CD4-positive, alpha-beta T cell treated with Interleukin-17A for 1 hour (primary cell): ENCODE measurements at places on chromosomes 3 and 15.

DNA sequence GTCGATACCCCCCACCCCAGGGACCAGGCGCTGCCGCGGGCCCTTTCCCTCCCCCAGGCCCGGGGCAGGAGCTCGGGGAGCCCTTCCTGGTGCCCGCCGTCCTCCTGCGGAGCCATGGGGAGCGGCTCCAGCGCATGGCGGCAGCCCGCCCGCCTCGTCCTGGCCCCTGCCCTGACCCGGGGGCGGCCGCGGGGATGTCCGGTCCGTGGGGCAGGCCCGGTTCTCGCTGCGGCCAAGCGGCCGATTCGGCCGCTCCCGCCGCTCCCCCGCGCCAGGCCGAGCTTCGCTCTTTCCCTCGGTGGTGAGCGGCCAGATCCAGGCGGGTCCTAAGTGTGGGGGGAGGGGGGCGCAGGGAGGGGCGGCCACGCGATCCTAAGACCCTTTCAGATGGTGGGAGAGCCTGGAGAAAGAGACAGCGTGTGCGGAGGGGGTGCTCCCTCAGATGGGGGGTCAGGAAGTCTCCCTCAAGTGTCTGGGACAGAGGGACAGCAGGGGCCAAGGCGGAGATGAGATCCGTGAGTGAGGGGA, 1.3 kb downstream of the NEIL1 start:
- DNase-seq, result no peak

DNA sequence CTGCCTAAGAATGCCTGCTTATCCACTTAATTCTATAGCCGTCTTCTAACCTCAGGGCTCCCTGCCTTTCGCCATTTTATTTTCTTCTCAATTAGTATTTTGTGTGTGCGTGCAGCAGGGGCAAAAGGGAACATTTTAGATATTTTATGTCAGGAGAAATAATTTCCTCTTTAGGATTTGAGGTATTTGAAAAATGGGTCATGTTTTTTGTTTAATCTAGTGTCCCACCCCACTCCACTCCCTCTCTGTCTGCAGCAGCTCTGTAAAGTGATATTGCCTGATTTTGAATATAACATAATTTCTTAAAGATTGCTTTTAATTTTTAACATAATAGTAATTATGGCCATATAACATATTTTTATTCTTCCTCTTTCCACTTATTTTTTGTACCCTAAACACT, 593.2 kb upstream of the DPPA4 start:
- DNase-seq, result no peak

DNA sequence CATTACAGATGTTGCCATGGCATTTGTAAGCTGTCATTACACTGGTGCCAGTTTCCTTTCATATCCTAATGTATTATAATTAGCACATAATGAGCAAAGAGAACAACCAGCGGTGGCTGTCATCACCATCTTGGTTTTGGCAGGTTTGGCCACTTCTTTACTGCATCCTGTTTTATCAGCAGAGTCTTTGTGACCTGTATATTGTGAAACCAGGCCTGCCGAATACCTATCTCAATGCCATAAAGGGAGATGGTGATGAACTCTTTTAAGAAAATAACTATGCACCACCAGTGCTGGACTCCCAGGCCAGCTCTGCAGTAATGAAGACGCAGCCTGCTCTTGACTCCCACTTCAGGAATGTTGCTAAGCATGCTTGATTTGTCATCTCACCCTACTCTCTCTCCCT, 458.1 kb upstream of the NR2F2 start:
- no peak for DNase-seq

DNA sequence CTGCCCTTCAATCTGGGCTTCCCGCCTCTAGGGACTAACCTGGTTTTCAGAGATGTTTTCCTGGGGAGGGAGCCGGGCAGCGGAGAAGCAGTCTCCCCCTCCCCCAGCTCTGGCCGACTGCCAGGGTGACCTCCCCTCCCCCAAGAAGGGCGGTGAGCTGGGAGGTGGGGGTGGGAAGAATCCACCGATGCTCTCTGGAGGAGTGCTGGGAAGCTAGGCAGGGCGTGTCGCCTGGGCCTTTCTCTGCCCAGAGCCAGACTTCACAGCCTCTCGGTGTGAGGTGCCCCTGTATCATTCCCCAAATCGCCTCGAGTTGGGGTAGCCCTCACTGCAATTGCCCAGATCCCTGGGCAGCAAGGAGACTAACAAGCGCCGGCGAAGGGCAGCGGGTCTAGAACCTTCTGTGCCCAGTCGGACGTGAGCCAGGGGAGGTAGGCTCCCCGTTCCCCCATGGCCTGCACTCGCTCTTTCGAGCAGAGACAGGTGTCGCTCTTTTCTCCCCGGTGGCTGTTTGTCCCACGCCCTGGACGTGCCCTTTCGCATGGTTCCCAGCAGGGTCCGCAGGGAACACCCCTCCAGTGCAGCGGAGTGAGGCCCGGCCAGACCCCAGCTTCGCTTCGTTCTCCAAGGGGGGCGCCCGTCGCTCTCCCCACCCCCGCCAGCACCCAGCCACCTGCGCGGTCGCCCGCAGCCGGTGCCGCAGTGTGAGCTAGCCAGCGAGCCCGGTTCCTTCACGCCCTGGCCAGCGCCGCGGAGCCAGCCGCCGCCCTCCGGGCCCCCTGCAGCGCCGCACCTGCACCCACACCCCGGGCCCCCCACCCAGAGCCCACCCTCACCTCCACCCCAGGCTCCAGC, 1.1 kb downstream of the RAB6B start:
- DNase-seq, result no peak

GRCh38 chr3:156582532-156583183, 27.7 kb upstream of the SSR3 start:
- no peak for DNase-seq
